H54 (cell line): ENCODE measurements at places on chromosomes 1 and 21.

- DNase-seq, result no peak
Measured at GRCh38 chr1:8879922-8880676, 1.6 kb upstream of the ENO1 start.

DNA sequence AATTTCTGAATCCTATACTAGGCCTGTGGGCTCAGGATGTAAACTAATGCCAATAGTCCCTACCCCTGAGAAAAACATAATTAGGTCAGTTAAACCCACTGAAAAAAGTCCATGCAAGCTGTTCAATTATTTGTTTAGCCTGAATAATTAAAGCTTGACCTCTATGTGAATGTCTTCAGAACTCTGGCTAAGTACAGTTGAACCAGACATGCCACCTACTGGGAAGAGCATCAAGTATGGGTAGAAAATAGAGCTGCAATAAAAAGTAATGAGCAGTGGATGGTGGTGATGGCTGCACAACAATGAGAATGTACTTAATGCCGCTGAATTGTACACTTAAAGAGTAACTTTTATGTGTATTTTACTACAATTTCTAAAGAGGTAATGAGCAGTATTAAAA lies 23.6 kb upstream of the SLC19A2 start:
- no peak for DNase-seq

- no peak for DNase-seq
Measured at GRCh38 chr1:177880339-177880891, 89.4 kb downstream of the SEC16B start.

GRCh38 chr1:234437423-234438171 lies 41.4 kb downstream of the TARBP1 start:
- no peak for DNase-seq

GRCh38 chr1:27106561-27107323 lies 48.2 kb downstream of the SLC9A1 start:
- no peak for DNase-seq

DNA sequence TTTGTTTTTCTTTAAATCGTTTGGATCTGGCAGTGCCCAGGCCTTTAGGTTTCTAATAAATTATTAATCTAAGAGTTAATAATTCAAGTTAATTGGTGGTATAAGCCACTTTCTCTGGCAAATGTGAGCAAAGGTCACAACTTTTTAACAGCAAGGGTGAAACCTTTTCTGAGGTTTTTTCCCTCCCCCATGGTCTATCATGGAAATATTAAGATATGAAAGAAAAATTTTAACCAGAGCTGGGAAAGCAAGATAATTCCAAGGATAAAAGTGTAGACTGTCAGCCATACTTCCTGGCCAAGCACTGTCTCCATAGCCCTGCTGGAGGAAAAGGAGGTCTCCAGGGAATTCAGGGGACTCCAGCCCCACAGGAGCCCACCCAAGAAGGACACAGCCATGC lies 341.2 kb downstream of the SETD4 start:
- no peak for DNase-seq

DNA sequence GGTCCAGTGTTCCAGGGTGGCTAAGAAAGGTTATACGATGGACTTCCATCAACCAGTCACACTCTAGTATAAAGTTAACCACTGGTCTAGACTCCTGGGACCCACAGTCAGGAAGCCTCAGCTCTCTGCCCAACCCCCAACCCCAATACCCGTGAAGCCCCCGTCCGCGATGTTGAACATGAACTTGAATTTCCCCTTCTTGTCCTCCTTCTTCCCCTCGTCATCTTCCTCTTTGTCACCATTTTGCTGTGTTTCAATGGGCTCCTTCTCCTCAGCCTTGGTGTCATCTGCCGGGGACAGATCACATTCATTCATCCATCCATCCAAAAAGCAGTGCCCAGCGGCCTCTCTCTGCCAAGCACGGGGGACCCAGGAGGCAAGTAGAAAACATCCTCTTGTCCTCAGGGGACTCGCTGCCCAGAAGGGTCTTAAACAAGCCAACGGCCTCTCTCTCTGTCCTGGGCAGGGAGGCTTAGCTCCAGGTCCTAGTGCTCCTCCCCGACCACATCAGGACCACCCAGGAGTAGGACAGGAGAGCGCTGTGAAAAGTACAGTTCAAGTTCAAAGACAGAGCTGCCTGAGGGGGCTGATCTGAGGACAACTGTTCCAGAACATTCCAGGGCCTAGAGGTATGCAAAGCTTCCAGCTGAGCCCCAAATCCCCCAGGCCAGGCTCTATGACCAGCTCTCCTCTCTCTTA lies 66.5 kb downstream of the KCNAB2 start:
- no peak for DNase-seq

DNA sequence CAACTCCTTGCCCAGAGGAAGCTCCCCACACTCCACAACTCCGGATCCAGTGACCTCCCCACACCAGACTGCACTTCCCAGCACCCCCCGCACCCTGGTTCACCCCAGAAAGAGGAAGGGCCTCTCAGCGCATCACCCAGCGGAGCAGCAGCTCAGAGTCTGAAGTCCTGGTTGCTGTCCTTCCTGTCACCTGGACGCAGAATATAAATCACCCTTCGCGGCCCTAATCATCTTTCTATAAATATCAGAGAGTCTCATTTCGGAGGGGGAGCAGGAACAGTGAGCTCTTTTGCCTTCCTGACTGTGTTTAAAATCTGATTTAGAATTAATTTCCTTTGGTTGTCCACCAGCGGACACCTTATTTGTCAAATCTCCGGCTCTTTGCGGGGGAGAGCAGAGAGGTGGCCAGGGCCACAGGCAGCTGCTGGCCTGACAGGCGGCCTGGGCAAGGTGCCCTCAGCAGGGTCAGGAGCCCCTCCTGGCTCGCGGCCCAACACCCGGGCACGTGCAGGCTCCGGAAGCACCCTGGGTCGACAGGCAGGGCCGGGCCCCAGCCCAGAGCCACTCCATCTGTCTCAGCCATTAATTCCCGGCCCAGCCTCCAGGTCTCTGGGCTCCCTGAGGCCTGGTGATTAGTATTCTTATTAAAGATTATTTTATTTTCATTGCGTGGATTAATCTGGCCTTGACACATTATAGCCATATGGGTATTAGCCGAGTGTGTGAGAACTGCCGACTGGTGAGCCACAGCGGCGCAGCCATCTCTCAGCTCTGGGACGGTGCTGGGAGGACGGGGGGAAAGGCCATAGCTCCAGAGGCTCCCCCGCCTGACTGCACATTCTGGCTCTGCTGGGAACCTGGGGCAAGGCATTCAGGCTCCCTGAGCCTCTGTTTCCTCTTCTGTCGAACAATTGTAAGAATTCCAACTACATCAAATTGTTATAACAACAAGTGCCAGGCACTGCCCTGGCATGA lies 19.7 kb downstream of the EPHA8 start:
- no peak for DNase-seq

- DNase-seq, result no peak
Measured at GRCh38 chr1:36734356-36734755, 251.6 kb upstream of the CSF3R start.

DNA sequence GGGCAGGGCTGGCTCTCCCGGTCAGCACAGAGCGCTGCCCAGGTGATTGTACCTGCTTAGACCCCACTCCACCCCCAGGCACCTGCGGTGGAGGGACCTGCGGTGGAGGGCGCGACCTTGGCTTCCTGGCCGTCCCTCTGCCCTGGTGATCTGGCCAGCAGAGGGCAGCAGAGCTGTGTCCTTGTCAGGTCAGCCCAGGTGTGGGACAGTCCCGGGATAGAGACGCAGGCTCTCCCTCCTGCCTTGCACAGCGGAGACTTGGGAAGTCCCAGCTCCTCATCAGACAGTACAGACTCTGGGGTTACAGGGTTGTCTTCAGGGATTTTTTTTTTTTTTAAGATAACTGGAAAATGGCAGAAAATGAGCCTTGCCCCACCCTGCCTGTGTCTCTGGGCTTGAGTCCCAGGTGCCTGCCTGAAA lies 10.0 kb downstream of the SLX9 start:
- peak; percentile 84 for DNase-seq
